H54 (cell line): ENCODE measurements at places on chromosomes 2 and 18.

GRCh38 chr18:46001892-46002291, 34.8 kb upstream of the EPG5 start:
- DNase-seq: no peak

- no peak for DNase-seq
These were observed 206.9 kb downstream of the TNS1 start for GRCh38 chr2:217795706-217796465.

- no peak for DNase-seq
These were observed 217.8 kb downstream of the ANAPC1 start for GRCh38 chr2:111666160-111666559.

GRCh38 chr18:45654677-45655076, 39.4 kb downstream of the SLC14A2 start:
- no peak for DNase-seq

GRCh38 chr18:77148289-77148688, 15.7 kb upstream of the MBP start:
- no peak for DNase-seq
